CD4-positive, alpha-beta T cell treated with Interleukin-4 for 4 hours (primary cell): ENCODE measurements at places on chromosomes 7 and 10.

- DNase-seq: no peak
These were observed 9.4 kb upstream of the HILPDA start for GRCh38 chr7:128446306-128446705.

DNA sequence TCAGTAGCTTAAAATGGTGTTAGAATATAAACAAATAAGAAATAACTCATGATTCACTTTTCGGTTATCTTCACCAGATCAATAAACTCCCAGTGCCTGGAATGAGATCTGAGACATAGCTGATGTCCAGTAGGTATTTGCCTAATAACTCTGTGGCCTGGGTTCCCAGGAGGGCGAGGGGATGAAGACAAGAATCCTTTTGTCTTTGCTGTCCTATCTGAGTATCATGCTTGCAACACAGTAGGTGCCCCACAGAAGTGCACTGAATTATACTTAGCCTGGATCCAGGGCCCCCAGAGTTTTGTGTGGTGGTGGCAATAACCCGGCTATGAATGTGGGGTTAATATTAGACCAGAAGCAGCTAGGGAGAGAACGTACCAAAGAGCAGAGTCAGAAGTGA is 350.1 kb upstream of the AOAH start:
- no peak for DNase-seq

- no peak for DNase-seq
These were observed 346.1 kb downstream of the NRG3 start for GRCh38 chr10:82221056-82221455.

DNA sequence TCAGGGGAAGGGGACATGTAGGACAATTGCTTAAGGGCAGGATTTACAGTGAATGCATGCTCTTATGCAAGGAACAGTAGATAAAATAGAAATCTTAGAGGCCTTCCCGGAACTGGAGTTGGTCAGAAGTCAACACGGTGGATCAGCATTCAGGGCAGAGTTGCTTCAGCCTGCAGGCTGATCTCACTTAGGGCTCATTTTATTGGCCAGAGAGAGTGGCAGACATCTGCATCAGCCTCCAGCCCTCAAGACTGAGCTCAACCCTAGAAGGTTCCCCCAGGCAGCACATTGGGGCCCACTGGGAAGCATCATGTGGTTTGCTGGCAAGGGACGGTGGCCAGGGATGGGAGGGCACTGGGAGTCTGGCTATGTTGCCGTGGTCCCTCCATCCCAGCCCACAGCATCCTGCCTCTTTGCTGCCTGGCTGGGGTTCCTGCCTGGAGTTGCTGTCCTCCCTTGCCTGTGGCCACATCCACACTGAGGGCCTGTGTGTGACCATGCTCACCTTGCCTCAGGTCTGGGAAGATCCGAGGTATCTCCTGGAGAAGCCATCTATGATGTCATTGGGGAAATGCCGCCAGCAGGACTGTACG is 13.0 kb downstream of the SCART1 start:
- no peak for DNase-seq

DNA sequence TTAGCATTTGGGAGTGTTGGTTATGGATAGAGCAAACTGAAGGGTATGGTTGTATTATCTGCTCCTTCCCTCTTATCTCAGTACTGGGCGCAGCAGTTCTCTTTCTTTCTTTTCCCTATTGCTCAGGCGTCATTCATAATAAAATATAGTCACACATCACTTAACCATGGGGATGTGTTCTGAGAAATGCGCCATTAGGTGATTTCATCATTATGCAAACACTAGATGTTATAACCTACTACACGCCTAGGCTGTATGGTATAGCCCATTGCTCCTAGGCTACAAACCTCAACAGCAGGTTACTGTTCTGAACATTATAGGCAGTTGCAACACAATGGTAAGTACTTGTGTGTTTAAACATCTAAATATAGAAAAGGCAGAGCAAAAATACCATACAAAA is 401.7 kb downstream of the EXOC4 start:
- no peak for DNase-seq

DNA sequence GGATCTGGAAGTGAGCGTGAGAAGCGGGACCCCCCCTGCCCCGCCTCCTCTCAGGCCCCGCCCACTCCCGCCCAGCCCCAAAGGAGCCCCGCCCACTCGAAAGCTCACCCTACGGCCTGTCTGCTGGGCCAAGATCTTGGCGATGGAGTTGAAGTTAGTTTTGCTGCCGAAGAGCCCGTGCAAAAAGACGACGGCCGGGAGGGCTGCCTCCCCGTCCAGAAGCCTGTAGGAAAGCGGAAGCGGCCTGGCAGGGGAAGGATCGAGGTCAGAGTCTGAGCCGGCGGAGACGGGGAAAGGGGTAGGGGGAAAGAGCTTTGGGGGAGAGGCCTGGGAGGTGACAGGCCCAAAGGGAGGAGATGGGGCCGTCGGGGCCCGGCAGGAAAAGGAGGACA is 386 bp downstream of the ABHD11 start:
- peak; percentile 34 for DNase-seq
